Eye (tissue), 1 donor: ENCODE measurements at places on chromosomes 7 and 10.

DNA sequence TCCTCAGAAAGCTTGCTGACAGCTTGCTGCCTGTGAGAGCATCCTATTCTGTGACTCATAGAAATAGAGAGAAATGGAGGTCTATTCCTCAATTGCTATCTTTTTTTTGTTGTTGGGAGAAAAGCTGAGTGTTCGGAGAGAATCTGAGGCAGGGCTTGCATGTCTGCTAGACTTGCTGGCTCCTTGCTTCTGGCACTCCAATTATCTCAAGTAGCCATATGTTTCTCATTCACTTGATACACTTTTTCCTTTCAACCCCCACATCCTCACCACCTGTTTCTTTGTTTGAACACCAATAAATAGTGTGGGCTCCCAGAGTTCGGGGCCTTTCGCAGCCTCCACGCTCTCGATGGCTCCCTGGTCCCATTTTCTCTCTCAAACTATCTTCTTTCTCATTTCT, 172.2 kb downstream of the SH2D4B start:
- no peak for DNase-seq

GRCh38 chr7:24968165-24968564, 11.8 kb downstream of the OSBPL3 start:
- DNase-seq: no peak

DNA sequence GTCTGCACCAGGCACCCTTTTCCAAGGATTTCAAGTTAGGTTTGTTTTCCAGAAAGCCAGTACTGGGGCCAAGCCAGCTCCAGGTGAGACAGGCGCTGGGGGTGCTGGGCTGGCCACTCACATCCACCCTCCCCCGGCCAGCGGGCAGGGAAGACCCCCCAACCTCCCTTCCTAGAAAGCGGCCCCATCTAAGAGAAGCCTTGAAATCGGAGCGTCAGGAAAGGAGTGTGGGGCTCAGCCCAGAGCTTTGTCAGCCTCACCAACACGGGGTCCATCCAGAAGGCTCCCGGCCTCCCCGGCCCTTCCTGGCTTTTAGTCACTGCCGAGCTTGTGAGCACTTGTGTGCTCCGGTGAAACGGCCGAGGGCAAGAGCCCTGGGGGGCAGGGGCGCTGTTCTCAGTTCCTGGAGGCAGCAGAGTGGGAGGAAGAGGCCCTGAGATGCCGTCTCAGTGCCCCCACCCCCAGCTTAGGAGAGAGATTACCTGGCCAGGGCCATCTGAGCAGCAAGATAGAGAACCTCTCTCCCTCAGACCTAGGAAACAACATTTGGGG, 39.6 kb downstream of the PDGFA start:
- no peak for DNase-seq

- no peak for DNase-seq
Observed at GRCh38 chr7:106747804-106748203, 86.8 kb upstream of the CCDC71L start.

GRCh38 chr10:93753621-93754250, 4.0 kb upstream of the LGI1 start:
- DNase-seq: no peak
